ENCODE measurements at places on chromosomes 6 and 20.

GRCh38 chr6:128098000-128098581 is 197.2 kb upstream of the THEMIS start:
- H3K36me3 ChIP-seq, result no peaks in the 10 kb centered on the region
- no peak overlapping the region for H3K27ac ChIP-seq

DNA sequence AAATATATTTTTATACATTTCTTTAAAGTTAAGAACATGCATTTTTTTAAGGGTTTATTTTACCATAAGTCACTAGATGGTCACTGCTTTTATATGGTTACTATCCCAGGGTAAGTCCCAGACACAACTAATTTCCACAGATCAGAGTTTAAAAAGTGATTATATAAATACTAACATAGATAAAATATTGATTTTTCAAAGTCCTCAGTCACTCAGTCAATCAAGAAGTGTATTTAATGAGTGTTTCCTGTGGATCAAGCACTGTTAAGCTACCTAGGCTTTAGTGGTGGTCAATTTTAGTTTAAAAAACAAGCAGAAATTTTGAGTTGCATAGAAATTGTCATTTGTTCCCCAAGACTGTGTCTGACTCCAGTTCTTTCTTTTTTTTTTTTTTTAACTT is 399.5 kb upstream of the SYNCRIP start:
- H3K4me1 ChIP-seq, result no peaks in the 10 kb centered on the region
- H3K4me3 ChIP-seq, result no peak overlapping the region
- H3K36me3 ChIP-seq, result no peaks in the 10 kb centered on the region
- H3K27ac ChIP-seq, result no peak overlapping the region

GRCh38 chr6:118580585-118581419 is 32.7 kb downstream of the PLN start:
- no peaks in the 10 kb centered on the region for H3K36me3 ChIP-seq
- peaks cover 17% of the 10 kb centered on the region for H3K4me1 ChIP-seq
- H3K4me3 ChIP-seq, result peak overlapping the region; percentile 38
- no peak for DNase-seq
- peak overlapping the region; percentile 13 for H3K27ac ChIP-seq
- H3K27me3 ChIP-seq, result no peaks in the 10 kb centered on the region

- DNase-seq, result no peak
- H3K27me3 ChIP-seq, result no peaks in the 10 kb centered on the region
- no peaks in the 10 kb centered on the region for H3K4me1 ChIP-seq
- no peaks in the 10 kb centered on the region for H3K36me3 ChIP-seq
- H3K4me3 ChIP-seq, result no peak overlapping the region
These were observed 228.5 kb downstream of the DLL1 start for GRCh38 chr6:170062209-170062914.

GRCh38 chr6:142155895-142156757 is 9.1 kb downstream of the VTA1 start:
- no peak for DNase-seq
- H3K4me1 ChIP-seq, result peaks cover under 1% of the 10 kb centered on the region
- no peaks in the 10 kb centered on the region for H3K36me3 ChIP-seq
- H3K27me3 ChIP-seq, result no peaks in the 10 kb centered on the region
- peak overlapping the region; percentile 31 for H3K4me3 ChIP-seq

GRCh38 chr6:37369321-37370201 is 15.8 kb downstream of the RNF8 start:
- H3K36me3 ChIP-seq, result no peaks in the 10 kb centered on the region
- peaks cover 32% of the 10 kb centered on the region for H3K4me1 ChIP-seq
- no peaks in the 10 kb centered on the region for H3K27me3 ChIP-seq
- DNase-seq, result no peak
- peak overlapping the region; percentile 60 for H3K27ac ChIP-seq
- no peak overlapping the region for H3K4me3 ChIP-seq

GRCh38 chr6:4844108-4844507 is 67.9 kb downstream of the CDYL start:
- no peaks in the 10 kb centered on the region for H3K27me3 ChIP-seq
- DNase-seq, result no peak
- peaks cover 9% of the 10 kb centered on the region for H3K4me1 ChIP-seq
- no peak overlapping the region for H3K4me3 ChIP-seq

DNA sequence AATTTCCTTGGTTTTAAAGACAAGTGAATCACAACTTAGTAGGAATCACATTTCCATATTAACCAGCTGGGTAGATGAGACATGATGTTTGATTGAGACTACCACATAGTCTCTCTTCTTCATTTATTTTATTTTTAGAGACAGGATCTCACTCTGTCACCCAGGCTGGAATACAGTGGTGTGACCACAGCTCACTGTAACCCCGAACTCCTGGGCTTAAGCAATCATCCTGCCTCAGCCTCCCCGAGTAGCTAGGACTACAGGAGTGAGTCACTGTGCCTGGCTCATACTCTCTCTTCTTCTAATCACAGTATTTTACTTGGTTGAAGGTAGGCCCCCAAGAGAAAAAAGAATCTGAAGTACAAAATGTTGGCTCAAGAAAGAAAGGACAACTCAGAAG is 80.2 kb upstream of the ASF1A start:
- no peaks in the 10 kb centered on the region for H3K4me1 ChIP-seq
- H3K27ac ChIP-seq, result no peak overlapping the region
- no peak overlapping the region for H3K4me3 ChIP-seq
- H3K27me3 ChIP-seq, result no peaks in the 10 kb centered on the region
- DNase-seq, result no peak

DNA sequence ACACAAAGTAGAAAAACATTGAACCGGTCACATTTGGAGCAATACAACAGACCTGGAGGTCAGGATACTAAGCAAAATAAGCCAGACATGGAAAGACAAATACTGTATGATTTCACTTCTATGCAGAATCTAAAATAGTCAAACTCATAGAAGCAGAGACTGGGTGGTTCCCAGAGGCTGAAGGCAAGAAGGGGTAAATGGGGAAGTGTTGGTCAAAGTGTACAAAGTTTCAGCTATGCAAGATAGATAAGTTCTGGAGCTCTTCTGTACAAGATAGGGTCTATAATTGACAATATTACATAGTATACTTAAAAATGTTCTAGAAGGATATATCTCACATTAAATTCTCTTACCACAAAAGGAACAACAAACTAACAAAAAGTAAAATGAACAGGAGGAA is 70.3 kb downstream of the TMEM244 start:
- no peak overlapping the region for H3K4me3 ChIP-seq
- no peaks in the 10 kb centered on the region for H3K36me3 ChIP-seq
- no peak overlapping the region for H3K27ac ChIP-seq
- no peaks in the 10 kb centered on the region for H3K27me3 ChIP-seq

- DNase-seq, result no peak
- H3K4me1 ChIP-seq, result no peaks in the 10 kb centered on the region
- H3K4me3 ChIP-seq, result no peak overlapping the region
- H3K27ac ChIP-seq, result no peak overlapping the region
- no peaks in the 10 kb centered on the region for H3K27me3 ChIP-seq
These were observed 38.1 kb upstream of the THBS2 start for GRCh38 chr6:169291646-169292337.

DNA sequence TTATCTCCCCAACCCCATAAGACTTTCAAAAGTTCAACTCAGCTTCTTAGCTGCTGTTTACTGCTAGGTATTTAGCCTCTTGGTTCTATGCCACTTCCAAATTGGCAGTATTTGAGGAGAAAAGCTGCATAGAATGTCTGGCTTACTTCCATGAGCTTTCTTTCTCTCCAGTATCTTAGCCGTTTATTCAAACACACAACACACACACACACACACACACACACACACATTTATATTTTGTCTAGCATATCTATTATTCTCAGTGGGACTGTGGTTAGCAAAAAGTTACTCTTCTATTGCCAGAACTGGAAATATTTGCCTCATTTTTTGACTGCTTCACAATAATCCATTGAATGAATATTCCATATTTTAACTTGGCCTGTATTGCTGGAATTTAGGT is 634.2 kb upstream of the IMPG1 start:
- H3K4me3 ChIP-seq, result no peak overlapping the region
- H3K27ac ChIP-seq, result no peak overlapping the region
- no peaks in the 10 kb centered on the region for H3K4me1 ChIP-seq
- DNase-seq, result no peak

DNA sequence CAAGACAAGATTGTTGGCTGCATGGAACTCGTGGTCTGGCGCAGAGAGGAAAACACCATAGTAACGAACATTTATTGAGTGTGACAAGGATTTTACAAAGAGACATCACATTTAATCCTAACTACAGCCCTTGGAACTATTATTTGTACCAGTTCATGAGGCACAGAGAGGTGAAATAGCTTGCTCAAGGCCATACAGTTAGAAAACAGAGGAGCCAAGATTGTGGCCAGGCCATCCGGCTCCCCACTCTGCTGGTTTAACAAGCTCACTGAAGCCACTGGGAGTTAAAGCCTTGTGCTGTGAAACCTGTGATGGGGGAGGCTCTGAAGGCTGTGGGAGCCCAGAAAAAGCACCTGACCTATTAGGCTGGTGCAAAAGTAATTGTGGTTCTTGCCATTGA is 74.9 kb upstream of the ZNFX1 start:
- no peaks in the 10 kb centered on the region for H3K4me1 ChIP-seq
- H3K36me3 ChIP-seq, result no peaks in the 10 kb centered on the region
- H3K27me3 ChIP-seq, result no peaks in the 10 kb centered on the region
- no peak overlapping the region for H3K27ac ChIP-seq

DNA sequence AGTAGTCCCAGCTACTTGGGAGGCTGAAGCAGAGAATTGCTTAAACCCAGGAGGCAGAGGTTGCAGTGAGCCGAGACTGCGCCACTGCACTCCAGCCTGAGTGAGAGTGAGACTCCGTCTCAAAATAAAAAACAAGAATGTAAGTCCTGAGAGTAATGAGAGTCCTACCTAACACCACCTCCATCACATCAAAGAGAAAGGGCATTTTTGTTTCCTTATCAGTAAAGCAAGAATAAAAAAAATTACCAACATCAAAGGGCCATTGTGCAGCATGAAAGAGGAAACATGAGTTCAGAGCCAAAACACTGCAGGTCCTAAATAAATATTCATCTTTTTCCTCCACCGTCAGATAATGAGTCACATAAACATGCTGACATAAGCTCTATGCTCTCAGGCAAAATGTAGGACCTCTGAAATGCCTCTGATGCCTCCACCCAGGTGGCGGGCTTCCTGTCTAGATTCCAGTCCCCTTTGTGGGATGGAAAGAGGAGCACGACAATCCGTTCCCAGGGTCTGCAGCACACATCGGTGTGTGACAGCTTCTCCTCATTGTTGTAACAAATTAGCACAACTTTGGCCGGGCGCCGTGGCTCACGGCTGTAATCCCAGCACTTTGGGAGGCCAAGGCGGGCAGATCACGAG is 7.2 kb downstream of the ATP9A start:
- H3K27me3 ChIP-seq, result no peaks in the 10 kb centered on the region
- no peaks in the 10 kb centered on the region for H3K36me3 ChIP-seq
- H3K27ac ChIP-seq, result no peak overlapping the region
- H3K4me3 ChIP-seq, result no peak overlapping the region
- peaks cover 13% of the 10 kb centered on the region for H3K4me1 ChIP-seq

DNA sequence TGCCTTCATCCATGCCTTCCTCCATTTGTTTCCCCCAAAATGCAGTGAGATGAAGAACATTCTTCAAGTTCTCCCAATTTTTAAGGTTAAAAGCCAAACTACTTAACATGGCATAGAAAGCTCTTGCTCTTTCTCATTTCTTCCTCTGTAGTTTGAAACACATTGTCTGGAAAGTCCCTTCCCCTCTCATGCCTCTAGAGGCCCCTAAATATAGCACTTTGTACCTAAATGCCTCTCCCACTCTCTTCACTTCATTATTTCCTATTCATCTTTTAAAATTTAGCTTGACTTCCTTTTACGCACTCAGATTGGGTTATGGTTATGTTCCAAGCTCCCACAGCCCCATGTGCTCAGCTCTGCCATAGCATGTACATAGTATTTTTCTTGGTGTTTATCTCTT is 389.3 kb downstream of the HDGFL1 start:
- no peak overlapping the region for H3K27ac ChIP-seq
- H3K27me3 ChIP-seq, result no peaks in the 10 kb centered on the region
- no peaks in the 10 kb centered on the region for H3K36me3 ChIP-seq
- peaks cover 3% of the 10 kb centered on the region for H3K4me1 ChIP-seq

DNA sequence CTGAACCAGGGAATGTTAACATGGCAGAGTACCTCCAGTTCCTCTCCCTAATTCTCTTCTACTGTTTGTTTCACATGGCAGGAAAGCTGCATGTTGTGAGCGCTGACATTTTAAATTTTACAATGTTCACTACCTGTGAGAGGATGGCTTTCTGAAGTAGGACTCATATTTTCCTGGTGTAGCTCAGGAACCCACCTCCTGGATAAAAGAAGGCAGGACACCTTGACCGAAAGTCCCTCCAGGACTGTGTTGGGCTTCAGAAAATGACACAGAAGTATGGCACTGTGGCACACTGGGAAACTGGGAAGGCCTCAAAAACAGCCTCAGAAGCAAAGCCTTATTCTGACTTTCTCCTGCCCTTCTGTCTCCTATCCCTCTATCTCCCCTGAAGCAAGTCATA is 33.3 kb downstream of the PTPRK start:
- no peaks in the 10 kb centered on the region for H3K36me3 ChIP-seq
- H3K27me3 ChIP-seq, result no peaks in the 10 kb centered on the region
- no peak overlapping the region for H3K27ac ChIP-seq
- H3K4me3 ChIP-seq, result no peak overlapping the region
- DNase-seq, result no peak

- no peak for DNase-seq
- no peak overlapping the region for H3K4me3 ChIP-seq
- no peak overlapping the region for H3K27ac ChIP-seq
- peaks cover 7% of the 10 kb centered on the region for H3K4me1 ChIP-seq
These were observed 42.9 kb upstream of the PIM1 start for GRCh38 chr6:37126961-37127616.

DNA sequence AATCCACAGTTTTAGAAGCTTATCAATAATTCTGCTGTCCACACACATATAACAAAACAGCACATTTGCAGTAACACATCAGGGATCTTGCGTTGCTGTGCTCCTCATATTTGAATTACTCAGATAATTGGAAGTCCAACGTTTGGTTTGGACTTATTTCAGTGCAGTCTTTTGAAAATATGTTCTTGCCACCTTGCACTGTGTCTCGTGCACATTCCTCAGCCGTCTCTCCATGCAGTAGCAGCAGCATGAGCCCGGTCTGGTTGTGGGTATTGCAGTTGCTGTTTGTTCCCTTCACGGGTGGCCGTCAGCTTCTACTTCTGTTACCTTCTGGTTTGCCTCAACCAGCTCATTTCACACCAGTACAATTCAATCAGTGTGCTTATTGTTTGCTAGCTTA is 215.5 kb downstream of the SLC24A3 start:
- peaks cover 9% of the 10 kb centered on the region for H3K4me1 ChIP-seq
- no peaks in the 10 kb centered on the region for H3K27me3 ChIP-seq
- no peak for DNase-seq
- no peak overlapping the region for H3K27ac ChIP-seq
- H3K36me3 ChIP-seq, result no peaks in the 10 kb centered on the region
- H3K4me3 ChIP-seq, result no peak overlapping the region

DNA sequence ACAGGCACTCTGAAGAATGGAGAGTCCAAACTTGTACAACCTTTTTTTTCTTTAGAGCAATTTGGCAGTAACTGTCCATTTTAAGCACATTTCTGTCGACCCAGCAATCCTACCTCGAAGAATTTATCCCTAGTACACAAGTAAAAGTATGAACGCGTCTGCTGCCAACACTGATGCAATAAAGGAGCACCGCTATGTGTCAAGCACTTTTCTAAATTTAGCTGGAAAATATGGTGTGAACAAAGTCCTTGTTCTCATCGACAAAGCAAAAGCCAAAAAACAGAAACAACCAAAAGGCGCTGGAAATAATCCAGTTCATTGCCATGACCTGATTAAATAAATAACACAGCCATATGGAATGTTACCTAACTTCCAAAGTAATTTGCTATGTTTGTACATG is 1.1 kb downstream of the DPM1 start:
- H3K27me3 ChIP-seq, result no peaks in the 10 kb centered on the region
- H3K27ac ChIP-seq, result peak overlapping the region; percentile 93
- H3K4me1 ChIP-seq, result peaks cover 38% of the 10 kb centered on the region
- H3K36me3 ChIP-seq, result peaks cover 12% of the 10 kb centered on the region
- H3K4me3 ChIP-seq, result peak overlapping the region; percentile 82
- no peak for DNase-seq

Data from thoracic aorta (tissue), 2 donors.